ENCODE measurements at places on chromosomes 5 and 9. TPM values are rescaled to one million over a fixed set of nuclear protein-coding genes. Genes with fewer than 3 reads are reported as not detected.

GRCh38 chr9:35520364-35520710, 30.4 kb downstream of the RUSC2 start:
- H3K4me3 ChIP-seq: no peak overlapping the region
- no peaks in the 10 kb centered on the region for H3K27me3 ChIP-seq
- H3K4me1 ChIP-seq: peaks cover 60% of the 10 kb centered on the region
- no peak for DNase-seq
- H3K27ac ChIP-seq: 0 out of 2 replicates have a peak overlapping the region, but pooled peaks have one; percentile 53
- H3K36me3 ChIP-seq: no peaks in the 10 kb centered on the region

DNA sequence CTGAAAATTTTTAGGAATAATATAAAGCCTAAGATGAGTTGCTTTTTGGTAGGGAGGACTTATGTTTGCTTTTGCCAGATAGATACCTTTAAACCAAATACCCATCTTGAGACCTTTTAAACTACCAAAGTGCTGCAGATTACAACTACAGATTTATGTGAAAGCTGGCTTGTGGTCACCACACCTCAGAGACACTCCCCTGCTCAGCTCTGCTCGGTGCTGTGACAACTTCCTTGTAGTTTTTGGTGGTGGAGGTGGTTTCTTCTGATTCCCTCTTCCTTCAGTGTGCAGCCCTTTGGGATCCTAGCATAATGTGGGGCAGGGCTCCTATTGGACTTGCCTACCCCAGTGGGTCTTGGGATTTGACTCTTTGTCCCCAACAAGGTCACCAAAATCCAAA, 29.2 kb downstream of the GARNL3 start:
- no peaks in the 10 kb centered on the region for H3K36me3 ChIP-seq
- no peaks in the 10 kb centered on the region for H3K27me3 ChIP-seq
- DNase-seq: no peak
- no peak overlapping the region for H3K4me3 ChIP-seq
- peaks cover 9% of the 10 kb centered on the region for H3K4me1 ChIP-seq
- no peak overlapping the region for H3K27ac ChIP-seq

GRCh38 chr9:123225374-123225813, 43.0 kb downstream of the STRBP start:
- H3K36me3 ChIP-seq: no peaks in the 10 kb centered on the region
- no peaks in the 10 kb centered on the region for H3K27me3 ChIP-seq
- H3K4me3 ChIP-seq: no peak overlapping the region
- peaks cover 10% of the 10 kb centered on the region for H3K4me1 ChIP-seq
- peak; percentile 45 for DNase-seq

DNA sequence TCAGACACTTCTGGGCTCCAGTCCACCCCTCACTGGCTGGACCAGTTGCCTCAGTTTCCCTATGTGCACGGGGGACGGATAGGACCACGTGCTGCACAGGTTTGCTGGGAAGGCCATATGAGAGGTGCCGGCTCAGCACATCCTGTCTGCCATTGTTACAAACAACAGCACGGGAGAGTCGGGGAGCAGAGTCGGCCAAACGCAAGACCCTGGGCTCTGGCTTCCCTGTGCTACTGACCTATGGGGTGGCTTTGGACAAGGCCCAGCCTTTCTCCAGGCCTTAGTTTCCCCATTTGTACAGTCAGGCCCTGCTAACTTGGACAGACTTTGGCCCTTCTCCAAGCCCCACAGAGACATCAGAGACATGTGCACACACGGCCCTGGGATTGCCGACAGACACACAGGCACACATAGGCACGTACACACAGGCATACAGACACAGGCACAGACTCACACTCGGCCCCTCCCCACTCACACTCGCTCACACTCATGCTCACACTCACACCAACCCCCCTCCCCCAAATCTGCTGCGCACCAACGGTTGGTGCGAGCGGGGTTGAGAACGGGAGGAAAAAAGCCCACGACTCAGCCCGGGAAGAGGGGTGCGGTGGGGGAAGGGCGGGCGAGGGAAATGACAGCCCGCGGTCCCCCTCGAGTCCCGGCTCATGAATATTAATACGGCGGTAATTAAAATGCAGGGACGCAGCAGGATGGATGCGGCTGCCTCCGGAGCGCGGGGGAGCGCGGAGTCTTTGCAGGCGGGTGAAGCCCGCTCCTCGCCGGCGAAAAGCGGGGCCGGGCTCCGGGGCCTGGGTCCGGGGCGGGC, 133.0 kb downstream of the C9orf50 start:
- H3K4me1 ChIP-seq: peaks cover 61% of the 10 kb centered on the region
- no peak for DNase-seq
- H3K27me3 ChIP-seq: no peaks in the 10 kb centered on the region
- H3K4me3 ChIP-seq: peak overlapping the region; percentile 64

DNA sequence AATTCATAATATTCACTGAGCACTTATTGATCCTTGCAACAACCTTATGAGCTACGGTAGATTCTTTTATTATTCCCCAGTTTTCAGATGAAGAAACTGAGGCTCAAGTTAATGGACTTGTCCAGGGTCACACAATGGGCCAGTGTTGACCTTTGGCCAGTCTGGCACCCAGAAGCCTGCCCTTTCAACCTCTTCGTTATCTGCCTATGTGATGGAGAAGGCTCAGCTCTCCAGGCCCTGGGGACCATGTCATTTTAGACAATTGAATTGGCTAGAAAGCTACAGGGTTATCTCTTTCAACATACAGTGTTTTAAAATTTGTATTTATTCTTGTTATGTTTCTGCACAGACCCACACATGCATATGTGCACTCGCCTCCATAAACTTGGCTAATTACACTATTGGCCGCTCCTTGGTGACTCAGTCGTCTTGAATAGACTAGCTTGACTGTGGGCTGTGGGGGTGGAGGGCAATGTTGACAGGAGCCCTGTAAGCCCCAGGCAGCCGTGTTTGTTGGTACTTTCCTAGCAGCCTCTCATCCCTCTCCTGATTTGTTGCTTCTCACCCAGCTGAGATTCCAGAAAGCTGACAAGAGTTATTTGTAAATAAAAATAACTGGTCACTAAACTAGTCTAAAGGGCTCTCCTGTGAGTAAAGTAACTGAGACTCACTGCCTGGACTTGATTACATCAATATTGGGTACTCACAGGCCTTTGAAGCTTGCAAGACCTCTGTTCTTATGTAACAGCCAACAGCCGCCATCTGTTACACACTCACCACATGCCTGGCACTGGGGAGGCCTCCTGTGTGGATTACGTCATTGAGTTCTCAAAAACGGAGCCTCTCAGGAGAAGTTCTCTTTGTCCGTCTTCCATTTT, 8.5 kb upstream of the ANGPTL2 start:
- no peak overlapping the region for H3K4me3 ChIP-seq
- peak; percentile 42 for DNase-seq
- no peaks in the 10 kb centered on the region for H3K36me3 ChIP-seq
- H3K4me1 ChIP-seq: peaks cover 21% of the 10 kb centered on the region
- H3K27ac ChIP-seq: no peak overlapping the region

DNA sequence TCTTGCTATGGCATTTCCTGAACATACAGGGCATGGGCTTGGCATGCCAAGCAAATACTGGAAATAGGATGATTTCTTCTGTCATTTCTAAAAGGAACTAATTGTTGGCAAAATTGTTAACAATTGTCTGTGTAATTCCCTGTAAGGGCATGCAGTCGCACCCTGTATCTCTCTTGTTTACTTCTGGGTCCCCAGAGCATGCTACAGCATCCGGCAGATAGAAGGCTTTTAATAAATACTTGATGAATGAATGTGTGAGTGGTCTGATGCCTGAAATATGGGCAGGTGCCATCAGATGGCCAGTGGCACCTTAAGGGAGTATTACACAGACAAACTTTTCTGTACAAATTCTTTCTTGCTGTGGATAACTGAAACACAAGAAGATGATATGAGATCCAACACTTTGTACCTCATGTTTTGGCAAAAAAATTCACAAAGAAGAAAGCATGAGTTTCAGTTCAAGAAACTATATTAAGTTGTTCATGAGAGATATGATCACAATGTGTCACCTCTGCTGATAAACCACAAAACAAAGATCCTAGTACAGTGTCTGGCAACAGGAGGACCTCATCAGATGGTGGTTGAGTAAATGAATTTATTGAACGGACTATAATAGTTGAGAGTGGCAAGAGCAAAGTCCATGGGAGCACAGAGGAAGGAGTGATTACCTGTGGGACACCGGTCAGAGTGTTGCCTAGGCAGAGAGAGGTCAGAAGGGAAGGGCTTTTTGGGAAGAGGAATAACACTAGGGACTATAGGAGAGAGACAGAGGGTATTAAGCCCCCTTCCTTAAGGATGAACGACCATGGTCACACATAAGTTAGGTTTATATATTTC, 194.2 kb downstream of the ATP10B start:
- DNase-seq: no peak
- H3K4me1 ChIP-seq: no peaks in the 10 kb centered on the region
- H3K36me3 ChIP-seq: no peaks in the 10 kb centered on the region
- no peak overlapping the region for H3K4me3 ChIP-seq

DNA sequence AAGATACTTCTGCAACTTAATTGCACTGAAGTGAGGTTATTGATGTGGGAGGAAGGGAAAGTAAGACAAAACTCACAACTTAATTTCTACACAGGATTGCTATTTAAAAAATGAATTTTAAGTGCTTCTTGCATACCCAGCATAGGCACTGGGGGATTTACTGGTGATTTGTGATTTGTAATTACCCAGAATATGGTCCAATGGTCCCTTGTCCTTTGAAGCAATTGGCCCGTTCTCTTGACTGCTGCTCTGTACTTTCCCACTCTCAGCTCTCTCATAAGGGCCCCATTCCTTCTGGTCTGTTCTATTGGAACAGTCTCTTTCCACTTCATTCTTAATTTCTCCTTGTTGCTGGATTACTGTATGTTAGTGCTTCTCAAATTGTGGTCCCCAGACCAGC, 75.4 kb upstream of the SPATA31D4 start:
- no peaks in the 10 kb centered on the region for H3K27me3 ChIP-seq
- H3K36me3 ChIP-seq: no peaks in the 10 kb centered on the region
- H3K4me3 ChIP-seq: no peak overlapping the region
- H3K27ac ChIP-seq: no peak overlapping the region
- no peak for DNase-seq
- peaks cover 15% of the 10 kb centered on the region for H3K4me1 ChIP-seq

DNA sequence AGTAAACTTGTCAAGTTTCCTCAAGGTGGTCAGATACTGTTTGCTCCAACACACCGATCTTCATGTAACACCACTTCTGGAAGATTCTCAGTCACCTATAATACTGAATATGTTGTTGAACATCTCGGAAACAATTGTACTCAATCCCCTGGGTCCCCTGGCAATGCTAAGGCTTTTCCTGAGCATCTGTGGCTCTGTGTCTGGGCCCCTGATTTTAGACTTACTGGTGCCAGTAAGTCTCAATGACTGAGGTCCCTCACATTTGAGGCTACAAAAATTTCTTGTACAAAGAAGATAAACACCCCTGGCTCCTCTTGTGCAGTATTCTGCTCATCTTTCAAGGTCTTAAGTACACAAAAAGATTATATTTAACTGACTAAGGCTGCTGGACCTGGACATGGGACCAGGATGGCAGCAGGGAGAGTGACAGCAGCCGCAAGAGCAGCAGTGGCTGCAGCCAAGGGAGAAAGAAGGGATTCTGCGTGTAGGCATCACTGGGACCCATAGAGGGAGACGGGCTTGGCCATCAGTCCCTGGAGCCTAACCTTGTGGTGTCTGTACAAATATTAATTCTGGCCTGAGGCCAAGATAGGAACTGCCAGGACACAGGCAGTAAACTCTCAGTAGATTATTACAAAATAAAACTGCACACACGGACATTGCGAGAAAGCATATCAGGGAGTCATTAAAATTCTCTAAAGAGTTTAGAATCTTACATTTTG, 49.0 kb upstream of the TNPO1 start:
- H3K4me1 ChIP-seq: 0 out of 2 replicates have a peak, but pooled peaks cover 4% of the 10 kb centered on the region
- H3K36me3 ChIP-seq: no peaks in the 10 kb centered on the region

DNA sequence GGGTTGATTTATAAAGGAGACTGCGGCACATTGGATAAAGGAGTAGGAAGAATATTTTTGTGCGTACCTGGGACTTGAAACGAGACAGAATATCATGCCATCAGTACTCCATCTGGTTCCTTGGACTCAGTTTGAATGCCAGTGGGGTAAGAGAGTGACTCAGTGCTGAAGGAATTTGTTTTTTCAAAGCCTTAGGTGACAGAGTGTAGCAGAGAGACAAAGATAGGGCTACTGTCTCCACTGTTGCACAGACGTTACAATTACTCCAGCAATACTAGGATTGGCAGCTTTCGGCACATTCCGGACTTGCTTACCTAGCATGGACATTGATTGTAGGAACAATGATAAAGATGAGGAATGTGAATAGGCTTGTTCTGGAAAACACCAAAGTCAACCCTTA, 250.7 kb downstream of the KCTD16 start:
- DNase-seq: no peak
- H3K4me1 ChIP-seq: no peaks in the 10 kb centered on the region
- H3K36me3 ChIP-seq: no peaks in the 10 kb centered on the region
- H3K4me3 ChIP-seq: no peak overlapping the region

The CRB2 gene
- total RNA-seq: not detected

The NMUR2 gene
- not detected for total RNA-seq

Data from PC-3 (cell line).